ENCODE measurements at places on chromosomes 6 and 20.

DNA sequence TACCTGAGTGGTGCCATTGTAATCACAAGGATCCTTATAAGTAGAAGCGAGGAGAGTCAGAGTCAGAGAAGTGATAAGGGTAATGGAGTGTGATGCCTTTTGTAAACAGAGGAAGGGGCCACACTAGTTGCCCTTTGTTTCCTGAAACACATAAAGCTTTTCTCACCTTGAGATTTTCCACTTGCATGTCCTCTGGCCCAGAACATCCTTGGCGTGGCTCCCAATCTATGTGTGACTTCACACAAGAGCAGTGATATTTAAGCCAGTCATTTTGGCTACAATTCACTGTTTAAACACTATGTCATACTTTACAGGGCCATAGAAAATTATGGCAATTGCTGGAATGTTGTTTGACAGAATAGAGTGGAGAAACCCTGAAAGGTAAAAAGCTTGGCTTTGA lies 121.2 kb upstream of the BTN3A2 start:
- no peak for DNase-seq

- no peak for DNase-seq
Observed at GRCh38 chr6:138958595-138958994, 29.5 kb downstream of the REPS1 start.

DNA sequence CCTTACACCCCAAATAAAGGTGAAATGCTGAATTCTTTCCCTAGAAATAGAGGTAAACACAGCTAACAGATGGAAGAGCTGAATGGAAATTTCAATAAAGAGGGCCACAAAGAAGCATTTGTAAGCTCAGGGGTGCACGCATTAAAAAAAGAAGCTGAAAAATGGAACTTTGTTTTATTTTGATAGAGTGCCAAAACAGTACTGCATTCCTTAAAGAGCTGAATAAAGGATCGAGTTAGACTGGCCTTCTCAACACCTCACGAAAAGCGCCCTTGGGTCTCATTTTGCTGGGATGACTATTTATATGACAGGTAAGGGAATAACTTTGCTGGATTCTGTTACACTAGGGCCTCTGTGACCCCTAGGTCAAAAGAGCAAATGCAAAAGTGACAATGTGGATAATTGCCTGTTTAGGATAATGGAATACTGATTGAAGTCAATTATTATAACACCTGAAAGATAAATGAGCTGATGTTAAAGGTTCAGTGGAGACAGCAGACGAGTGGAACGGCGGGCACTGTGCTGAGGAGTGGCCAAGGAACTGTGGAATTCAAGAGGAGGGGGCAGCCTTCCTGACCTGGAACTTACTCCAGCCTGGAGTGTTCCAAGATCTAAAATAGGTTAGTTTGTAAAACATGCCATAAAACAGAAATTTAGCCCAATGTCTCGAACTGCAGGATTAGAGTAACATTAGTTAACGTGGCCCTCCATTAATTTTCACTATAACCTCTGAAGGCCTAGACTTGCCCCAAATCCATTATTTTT lies 168.4 kb downstream of the FOXC1 start:
- DNase-seq = no peak

GRCh38 chr6:128024046-128024445 lies 123.2 kb upstream of the THEMIS start:
- DNase-seq = no peak

GRCh38 chr6:104325341-104326172 lies 534.2 kb downstream of the HACE1 start:
- DNase-seq = peak; percentile 9

DNA sequence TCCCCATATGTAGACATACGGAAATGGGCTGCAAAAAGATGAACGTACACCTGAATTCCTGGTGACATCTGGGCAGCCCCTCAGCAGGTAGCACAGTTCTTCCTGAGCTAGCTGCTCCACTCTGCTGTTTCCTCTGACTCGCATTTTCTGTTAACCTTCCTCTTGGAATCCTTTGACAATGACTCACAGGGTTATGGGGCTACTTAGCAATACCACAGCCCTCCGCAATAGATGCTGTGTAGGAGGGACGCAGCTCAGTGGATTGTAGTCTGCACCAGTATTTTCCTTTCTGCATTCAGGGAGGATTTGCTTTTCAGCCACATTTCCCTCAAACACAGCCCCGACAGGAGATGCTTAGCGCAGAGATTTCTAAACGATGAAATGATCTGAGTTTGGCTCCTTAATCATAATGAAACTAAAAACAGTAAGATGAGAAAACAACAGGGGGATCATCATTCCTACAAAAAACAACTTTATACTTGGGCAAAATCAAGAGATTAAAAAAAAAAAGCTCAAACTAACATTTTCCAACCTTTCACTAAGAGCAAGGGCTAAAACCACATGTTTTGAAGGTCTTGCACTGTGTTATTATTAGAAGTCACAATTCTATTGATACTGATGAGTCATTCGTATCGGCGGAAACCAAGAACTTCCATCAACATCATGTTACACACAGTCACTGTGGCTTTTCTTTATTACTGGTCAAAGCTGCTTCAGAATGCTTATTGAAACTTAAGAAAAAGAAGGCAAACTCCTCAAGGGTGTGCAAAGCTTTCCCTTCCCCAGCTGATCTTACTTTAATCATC lies 12.2 kb downstream of the BACH2 start:
- peak; percentile 65 for DNase-seq

DNA sequence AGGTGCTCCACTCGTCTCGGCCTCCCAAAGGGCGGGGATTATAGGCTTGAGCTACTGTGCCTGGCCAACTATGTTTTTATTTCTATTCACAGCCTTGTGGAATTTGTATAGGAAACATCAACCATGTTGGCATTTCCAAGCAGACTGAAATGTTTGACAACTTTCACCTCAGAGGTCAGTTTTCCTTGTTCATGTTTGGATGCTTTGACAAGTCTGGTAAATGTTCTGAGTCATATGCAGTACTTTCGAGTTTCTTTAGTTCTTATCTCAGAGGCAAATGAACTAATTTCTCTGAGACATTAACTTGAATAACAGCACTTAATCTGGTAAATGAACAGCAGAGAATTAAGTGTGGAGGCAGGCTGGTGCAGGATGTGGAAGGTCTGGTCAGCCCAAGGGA lies 373.4 kb upstream of the SYNCRIP start:
- no peak for DNase-seq

DNA sequence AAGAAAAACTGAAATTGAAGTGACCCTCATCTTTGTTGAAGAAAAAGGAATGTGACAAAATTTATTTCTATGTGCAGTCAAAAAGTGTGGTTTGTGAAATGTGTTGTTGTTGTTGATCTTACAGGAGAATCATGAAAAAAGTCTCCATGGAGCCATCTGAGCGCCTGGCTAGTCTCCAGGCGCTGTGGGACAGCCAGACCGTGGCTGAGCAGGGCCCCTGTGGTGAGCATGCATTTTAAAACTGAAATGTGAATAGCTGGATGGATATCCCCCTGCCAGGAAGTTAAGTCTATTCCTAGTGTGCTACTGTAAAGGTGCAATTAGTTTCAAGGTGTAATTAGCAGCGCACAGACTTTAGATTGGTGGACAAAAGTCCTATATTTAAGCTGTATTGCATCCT lies 170.6 kb downstream of the CARMIL1 start:
- peak; percentile 71 for DNase-seq

DNA sequence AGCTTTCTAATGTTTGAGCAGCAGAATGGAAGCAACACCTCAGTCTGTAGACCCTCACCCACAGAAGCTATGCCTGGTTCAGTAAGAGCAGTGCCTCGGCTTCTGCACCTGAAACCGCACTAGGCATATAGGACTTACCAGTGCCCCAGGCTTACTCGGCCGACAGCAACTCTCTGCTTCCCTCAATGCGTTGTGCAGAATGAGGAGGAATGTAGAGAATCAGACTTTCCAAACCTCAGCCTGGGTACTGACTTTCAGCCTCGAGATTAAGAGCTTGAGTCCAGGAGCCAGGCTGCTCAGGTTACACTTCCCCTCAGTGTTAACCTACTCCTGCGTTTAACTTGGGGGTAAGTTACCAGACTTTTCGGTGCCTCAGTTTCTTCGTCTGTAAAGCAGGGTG lies 8.6 kb downstream of the EYA2 start:
- DNase-seq = no peak

- DNase-seq = no peak
Observed at GRCh38 chr6:157211603-157212455, 111.5 kb downstream of the TMEM242 start.

GRCh38 chr6:15522856-15523529 lies 139.8 kb downstream of the DTNBP1 start:
- no peak for DNase-seq

DNA sequence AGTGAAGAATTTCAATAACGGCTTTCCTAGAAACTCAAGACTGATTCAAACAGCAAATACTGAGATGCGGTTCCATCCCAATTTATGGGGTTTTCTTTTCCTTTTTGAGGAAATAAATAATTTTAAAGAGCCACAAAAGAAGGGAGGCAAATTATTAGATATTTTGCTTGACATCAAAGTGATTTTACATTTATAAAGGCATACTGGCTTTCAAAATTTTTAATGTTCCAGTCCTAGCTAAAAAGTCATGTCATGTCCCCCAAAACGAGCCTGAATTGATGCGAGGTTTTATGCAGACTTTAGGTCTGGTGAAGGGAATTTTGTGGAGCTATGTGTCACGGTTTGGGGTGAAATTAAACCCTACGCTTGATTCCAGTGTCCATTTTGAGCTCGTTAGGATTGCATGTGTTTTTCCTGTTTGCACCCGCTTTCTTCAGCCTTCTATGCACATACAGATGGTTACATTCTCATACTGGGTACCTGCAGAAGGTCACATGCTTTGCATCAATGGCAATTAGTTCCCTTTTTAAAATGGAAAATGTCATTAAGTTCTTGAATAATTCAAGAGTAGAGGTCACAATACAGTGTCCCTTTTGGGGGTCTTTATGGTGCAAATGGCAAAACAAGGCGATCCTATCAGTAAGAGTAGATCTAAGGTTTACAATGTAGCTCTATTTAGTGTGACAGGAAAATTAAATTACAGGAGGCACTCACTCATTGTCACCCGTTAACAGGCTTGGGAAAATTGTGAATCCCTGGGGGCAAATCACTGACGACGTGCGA lies 17.3 kb downstream of the FOXA2 start:
- DNase-seq = no peak

DNA sequence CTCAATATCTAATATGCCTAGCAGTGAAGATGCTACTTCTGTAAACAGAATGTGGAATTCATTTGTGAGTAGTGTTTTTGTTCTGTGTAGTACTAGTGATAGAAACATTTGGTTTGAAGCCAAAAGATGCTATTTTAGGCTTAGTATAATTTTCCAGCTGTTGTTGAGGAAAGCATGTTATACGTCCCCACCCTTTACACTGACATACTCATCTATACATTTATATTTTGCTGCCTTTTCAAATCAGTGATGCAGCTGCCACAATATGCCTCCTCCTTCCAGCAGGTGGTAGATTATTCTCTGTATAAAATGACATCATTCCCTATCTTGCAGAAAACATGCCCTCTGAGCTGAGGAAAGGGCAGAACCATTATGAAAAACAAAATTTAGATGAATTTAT lies 1217.6 kb upstream of the GJE1 start:
- DNase-seq = no peak

- DNase-seq = no peak
Observed at GRCh38 chr6:109197061-109197460, 101.8 kb downstream of the CEP57L1 start.

- no peak for DNase-seq
Observed at GRCh38 chr20:10562899-10563298, 110.9 kb downstream of the JAG1 start.

DNA sequence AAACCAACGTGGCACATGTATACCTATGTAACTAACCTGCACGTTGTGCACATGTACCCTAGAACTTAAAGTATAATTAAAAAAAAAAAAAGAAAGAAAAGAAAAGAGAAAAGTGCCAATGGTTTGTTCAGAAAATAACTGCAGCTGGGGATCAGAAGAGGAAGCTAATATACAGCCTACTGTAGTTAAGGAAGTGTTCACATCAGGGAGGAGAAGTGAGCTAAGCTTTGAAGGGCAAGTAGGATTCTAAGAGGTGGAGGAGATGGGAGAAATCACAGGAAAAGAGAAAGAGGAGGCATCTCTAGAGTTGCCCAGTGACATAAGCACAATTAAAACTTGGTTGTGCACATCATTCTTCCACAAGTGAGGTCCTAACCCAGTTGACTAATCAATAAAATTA lies 214.4 kb upstream of the DTNBP1 start:
- DNase-seq = no peak

DNA sequence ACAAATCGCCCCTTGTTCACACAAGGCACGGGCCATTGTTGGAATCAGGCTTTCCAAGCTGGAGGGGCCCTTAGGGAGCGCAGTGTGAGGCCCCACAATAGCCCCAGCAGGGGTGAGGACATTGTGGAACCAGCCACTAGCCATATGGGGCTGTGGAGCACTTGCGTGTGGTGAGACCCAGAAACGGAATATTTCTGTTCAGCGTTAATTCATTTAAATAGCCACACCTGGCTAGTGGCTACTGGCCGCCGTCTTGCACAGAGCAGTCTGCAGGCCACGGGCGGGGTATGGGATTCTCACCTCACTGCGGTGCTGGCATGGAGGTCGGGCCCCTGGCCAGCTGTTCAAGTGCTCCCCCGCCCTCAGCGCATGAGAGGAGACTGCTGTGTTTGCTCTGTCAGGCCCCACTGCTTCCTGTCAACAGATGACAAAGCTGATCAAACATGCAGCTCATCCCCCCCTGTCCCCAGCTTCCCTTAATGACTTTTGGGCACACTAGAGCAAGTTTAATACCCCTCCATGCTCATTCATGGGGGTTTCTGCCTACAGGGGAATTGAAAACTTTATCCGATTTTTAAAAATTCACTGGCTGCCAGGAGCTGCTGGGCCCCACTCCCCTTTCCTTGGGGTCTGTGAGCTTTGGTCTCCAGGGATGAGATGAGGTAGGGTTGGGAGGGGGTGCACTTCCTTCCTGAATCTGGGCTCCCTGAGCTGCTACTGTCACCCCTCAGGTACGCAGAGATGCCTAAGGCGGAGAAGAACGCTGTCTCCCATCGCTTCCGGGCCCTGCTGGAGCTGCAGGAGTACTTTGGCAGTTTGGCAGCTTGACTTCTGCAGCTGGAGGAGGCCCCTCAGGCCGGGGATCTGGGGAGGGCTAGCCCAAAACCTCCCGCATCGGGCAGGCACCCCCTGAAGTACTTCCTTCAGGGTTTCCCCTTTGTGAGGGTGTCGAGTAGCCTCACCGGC lies 13.6 kb downstream of the ITPA start:
- DNase-seq = no peak

- no peak for DNase-seq
Observed at GRCh38 chr6:111818539-111819226, 54.6 kb downstream of the FYN start.

DNA sequence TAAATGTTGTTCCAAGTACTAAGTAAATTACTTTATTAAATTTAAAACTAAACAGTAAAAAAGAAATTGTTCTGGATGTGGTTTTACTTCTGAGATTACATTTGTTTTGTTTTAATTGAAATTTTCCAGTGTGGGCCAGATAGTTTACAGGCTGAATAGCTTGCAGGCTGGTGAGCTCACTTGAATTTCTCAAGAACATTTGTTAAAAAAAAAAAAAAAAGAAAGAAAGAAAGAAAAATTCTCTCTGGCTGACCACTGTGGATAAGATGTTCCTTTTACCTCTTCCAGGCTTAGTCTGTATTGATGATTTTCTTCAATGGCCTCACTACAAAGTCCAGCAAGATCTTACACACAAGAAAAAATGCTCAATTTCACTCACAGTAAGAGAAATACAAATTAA lies 85.4 kb downstream of the PLCG1 start:
- no peak for DNase-seq

GRCh38 chr20:58959652-58960051 lies 21.4 kb upstream of the NELFCD start:
- DNase-seq = no peak

GRCh38 chr6:115302731-115303130 lies 758.0 kb downstream of the FRK start:
- DNase-seq = no peak

- DNase-seq = peak; percentile 48
Observed at GRCh38 chr20:43938932-43939761, 24.5 kb downstream of the TOX2 start.
